ELF-1 (cell line): ENCODE measurements at places on chromosomes 13 and 19.

DNA sequence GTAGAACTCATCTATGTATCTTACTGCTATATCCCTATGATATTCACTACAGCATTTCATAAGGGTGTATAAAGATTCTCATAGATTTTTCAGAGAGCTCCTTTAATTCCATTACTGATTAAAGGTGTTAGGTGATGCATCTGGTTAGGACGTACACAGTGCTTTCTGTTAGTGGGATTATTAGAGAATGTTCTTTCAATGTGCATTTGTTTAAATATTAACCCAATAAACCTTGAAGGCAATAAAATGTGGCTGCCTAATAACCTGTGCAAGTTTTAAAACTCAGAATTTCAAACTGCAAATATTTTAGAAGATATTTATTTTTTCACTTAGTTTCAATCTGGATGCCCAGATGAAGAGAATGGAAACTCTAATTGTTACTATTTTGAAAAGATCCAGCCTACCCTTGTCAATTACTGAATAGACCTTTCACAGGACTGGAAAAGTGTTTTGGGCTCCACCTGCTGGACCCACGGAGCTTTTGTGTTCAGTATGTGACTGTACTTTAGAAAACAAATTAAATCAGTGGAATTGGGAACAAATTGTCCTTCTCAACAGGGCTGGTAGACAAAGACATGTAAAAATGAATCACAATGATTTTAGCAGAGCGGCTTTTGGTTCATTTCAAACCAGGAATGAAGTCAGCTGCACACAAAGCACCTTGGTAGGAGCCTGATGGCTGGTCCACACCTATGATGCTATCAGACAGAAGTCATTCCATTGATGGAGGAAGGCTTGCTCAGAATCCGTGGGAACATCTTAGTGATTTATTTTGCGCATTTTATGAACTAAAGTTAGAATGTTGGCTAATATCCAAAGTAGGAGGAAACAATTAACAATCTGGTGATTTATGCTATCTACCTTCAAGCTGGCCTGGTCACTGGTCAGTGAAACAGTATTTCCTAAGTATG is 89.4 kb upstream of the RAP2A start:
- DNase-seq: no peak

DNA sequence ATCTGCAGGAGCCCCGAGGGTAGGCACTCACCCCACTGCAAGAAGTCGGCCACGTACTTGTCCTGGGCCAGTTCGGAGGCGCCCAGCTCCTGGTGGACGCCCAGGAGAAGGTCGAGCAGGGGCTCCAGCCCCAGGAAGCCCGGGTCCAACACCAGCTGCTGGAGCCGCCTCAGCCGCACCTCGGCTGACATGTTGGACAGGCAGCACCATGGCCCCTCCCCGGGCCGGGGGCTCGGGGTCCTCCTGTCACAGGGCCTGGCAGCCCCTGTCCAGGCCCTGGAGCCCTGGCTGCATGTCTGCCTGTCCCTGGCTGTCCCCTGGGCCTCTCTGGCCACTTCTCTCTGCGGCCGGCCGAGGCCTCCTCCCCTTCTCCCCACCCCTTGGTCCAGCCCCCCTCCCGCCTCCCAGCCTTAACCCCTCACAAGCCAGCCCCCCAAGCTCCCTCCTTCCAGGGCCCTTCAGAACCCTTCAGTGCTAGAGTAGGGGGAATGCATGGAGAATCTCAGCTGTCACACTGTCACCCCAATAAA is at the start of gene DMPK:
Gene DMPK (minus strand): TSS at position 329 of the 530 bp plus-strand sequence. CDS start 138 bp downstream, at position 191.
- no peak for DNase-seq

- no peak for DNase-seq
These were observed 22.6 kb downstream of the MCF2L start for GRCh38 chr13:112991609-112992008.

DNA sequence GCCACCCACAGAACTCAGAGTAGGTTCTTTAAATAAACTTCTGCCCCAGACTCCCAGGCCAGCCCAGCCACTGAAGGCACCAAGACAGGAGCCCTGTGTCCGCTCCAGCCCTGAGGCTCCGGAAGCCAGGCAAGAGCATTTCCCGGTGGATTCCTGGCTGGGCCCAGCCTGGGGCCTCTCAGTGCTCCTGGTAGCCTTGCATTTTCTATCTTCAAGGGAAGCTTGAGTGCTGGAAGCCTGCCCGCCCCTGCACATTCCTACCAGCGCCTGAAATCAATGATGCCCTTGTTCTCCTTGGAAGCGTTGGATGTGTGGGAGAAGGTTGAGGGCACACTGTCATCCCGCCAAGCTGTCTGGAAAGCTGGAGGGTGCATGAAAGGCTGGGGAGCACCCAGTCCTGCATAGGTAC is 70.3 kb downstream of the ALOX5AP start:
- DNase-seq: peak; percentile 93

GRCh38 chr19:39052846-39053245 is 20.5 kb upstream of the FBXO27 start:
- DNase-seq: no peak

- peak; percentile 72 for DNase-seq
These were observed 42.2 kb upstream of the HNRNPA1L2 start for GRCh38 chr13:52599848-52600603.

- DNase-seq: peak; percentile 83
These were observed 11.9 kb upstream of the PRKD2 start for GRCh38 chr19:46728693-46729339.

DNA sequence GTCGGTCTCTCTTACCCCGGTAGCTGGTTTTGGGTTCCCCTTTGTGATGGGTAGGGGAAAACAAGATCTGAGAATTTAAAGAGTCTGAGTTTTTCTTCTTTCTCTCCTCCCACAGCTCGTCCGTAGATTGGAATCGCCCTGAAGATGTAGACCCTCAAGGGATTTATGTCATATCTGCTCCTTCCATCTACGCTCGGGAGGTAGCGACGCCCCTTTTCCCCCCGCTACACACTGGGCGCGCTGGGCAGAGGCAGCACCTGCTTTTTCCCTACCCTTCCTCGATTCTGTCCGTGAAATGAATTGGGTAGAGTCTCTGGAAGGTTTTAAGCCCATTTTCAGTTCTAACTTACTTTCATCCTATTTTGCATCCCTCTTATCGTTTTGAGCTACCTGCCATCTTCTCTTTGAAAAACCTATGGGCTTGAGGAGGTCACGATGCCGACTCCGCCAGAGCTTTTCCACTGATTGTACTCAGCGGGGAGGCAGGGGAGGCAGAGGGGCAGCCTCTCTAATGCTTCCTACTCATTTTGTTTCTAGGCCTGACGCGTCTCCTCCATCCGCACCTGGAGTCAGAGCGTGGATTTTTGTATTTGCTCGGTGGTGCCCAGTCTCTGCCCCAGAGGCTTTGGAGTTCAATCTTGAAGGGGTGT is 7.1 kb upstream of the SELENOV start:
- no peak for DNase-seq
